Fibroblast of skin of back (primary cell): ENCODE measurements at places on chromosomes 1 and 21.

DNA sequence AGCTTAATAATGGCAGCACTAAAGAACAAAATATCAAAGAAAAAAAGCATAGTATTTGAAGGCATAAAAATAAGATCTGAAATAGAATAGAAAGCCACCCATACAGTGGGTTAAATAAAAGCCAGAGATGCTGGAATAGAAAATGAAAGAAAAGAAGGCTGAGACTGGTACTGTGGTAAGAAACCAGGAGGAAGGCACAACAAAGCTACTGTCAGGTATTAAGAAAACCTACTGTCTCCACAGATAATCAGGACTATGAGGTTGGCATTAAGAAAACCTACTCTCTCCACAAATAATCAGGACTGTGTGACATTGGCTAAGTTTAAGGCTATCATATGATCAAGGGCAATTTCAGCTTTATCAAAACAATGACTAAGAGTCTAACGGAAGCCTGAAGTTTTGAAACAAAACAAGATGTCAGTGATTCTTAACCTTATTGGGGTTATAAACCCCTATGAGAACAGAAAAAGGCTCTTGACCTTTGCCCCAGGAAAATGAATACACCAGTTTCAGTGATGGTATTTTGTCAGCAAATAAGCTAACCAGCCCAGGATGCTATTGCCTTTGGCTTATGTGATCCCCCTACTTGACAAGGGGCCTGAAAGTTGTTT, 24.4 kb downstream of the MCOLN2 start:
- peak; percentile 40 for DNase-seq

DNA sequence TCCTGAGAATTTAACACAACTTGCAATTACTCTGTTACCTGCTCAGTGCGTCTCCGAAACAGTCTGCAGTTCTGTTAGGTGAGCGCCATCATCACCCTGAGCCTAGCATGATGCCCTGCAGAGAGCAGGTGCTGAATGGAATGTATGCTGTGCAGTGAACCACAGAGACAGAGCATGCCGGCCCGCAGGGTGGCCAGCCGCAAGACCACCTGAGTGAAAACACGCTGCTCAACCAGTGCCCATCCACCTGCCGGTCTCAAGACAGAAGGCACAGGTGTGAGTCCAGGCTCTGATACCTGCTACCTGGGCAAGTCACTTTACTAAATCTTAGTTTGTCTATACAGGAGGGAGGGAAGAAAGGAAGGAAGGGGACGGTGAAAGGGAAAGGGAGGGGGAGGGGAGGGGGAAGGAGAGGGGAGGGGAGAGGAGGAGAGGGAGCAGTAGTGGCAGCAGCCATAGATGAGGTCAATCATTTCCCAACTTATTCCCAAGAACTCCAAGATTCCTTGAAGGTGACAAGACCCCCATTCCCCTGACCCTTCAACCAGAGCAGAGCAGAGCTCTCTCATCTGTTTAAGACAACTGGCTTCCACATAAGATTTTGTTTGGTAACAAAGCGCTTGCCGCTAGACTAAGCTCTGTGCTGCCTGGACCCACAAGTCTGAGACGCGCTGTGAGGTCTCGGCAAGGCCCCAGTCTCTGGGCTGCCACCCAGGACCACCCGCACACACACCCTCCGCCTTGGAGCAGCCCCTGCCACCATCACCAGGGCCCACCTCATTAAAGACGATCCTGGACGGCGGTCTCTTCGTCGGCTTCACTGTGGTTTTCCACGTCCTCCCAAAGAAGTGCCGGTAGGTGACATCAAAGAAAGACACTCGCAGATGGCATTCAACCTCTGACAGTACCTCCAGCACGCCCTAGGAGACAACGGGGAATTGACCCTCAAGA, 14.5 kb downstream of the NPHP4 start:
- DNase-seq = no peak

GRCh38 chr1:41535276-41535675, 50.8 kb upstream of the EDN2 start:
- no peak for DNase-seq

DNA sequence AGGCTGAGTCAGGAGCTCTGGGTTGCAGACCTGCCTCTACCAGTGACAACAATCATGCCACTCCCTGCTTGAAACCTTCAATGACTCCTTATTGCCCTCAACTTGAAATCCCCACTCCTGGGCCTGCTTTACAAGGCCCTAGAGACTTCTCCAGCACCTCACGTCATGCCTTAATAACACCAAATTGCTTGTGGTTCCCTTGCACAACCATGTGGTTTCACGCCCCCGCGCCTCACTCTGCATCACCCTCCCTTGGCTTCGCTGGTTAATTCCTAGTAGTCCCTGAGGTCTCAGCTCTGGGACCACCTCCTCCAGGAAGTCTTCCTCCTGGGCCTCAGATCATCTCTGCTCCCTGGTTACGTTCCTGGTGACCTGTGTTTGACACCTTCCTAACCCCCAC, 33.0 kb downstream of the EPHA2 start:
- DNase-seq = peak; percentile 41

DNA sequence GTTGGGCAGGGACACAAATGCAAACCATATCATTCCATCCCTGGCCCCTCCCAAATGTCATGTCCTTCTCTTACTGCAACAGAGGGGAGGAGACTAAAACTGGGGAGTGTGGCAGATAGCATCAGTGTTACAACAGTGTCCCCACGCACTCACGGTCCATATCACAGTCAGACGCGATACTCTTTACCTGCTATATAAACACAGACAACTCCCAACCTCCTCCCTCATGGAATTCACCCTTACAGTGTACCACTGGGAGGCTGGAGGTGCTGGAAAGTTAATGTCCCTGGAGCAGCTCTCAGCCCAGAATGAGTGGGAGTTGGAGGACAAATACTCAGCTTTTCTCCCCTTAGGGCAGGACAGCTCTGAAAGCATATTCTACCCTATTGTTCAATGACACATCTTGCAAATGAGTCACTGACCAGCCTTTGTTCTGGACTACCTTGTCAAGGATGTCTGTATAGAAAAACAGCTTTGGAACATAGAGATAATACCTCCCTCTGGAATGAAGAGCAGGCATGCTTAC, 445.9 kb downstream of the SETD4 start:
- DNase-seq = peak; percentile 63

DNA sequence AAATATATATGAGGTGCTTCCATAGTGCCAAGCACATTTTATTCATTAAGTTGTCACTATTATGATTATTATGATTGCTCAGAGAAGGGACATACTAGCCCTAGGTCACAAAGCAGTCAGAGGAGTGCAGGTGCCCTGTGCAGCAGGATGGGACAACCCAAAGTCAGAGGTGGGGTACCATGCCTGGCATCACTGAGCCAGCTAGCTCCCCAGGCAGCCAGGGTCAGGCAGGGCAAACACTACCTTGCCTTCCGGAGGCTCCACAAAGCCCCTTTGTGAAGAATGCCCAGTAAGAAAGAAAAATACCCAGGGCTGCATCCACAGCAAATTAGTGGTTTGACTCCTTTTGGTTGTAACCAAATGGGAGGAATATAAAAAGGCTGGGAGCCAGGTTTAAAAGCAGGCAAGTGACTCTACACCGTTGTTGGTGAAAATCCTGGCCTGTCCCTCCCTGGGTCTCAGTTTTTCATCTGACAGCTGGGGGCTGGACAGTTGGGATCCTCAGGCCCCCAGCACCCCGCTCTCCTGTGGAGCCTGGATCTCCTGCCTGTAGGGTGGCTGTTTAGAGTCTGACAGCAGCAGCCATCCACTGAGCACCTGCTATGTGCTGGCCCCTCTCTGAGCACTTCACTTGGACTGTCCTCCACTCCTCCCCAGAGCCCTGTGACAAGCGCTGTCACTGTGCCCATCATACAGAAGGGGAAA, 98.8 kb downstream of the GLIS1 start:
- DNase-seq = no peak

GRCh38 chr1:1618396-1619068, 3.2 kb downstream of the MIB2 start:
- no peak for DNase-seq

GRCh38 chr1:194288238-194288637, 1101.8 kb upstream of the B3GALT2 start:
- DNase-seq = no peak

DNA sequence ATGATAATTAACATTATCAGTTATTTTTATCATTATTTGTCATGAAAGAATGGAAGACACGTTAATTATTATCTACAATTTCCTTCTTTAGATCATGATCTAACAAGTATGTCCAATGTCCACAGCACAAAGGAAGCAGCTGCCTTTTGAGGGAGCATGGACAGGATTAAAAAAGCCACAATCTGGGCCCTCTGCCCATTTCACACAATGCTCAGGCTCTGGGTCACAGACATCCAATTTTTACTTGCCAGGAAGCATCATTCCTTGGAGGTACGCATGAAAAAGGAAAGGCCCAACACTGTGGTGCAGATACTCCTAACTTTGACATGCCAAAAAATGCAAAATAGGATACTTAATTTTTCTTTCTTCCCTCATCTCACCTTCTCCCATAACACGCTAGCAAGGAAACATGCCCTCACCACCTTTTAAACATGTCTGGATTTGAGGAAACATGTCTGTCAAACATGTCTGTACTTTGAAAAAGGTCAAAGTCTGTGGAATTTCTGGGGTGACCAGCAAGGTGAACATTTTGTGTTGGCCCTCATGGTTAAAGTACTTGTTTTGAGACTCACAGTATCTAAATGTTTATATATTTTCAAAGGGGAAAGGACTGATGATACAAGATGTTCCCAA, 40.0 kb downstream of the GADD45A start:
- peak; percentile 90 for DNase-seq

GRCh38 chr1:177227978-177228692, 57.4 kb downstream of the BRINP2 start:
- no peak for DNase-seq

DNA sequence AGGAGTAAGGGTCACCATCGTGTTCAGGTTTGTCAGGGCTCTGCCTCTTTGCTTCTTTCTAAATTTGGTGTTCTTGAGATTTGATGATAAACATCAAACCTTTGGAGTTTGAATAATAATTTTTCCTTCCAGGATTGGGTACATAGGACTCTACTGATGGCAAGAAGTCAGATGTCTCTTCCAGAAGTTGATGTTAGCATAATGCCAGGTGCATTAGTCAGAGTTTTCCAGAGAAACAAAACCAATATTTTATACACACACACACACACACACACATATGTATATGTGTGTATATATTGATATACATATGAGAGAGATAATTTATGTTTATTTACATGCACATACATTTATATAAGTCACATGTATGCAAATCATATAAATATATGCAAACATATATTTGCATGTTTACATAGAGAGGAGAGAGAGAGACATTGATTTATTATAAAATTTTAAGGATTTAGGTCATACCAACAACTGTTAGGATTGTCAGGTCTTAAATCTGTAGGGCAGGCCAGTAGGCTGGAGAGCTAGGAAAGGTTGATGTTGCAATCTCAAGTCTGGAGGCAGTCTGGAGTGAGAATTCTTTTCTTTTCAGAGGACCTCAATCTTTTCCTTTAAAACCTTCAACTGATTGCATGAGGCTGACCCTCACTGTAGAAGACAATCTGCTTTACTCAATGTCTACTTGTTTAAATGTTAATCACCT, 199.2 kb downstream of the HLX start:
- DNase-seq = no peak

GRCh38 chr1:150561974-150562445, 12.8 kb downstream of the ADAMTSL4 start:
- peak; percentile 93 for DNase-seq

GRCh38 chr1:169091480-169091941, 15.0 kb upstream of the ATP1B1 start:
- peak; percentile 31 for DNase-seq
